PC-3 (cell line): ENCODE measurements at places on chromosomes 5 and 9. TPM values are rescaled to one million over a fixed set of nuclear protein-coding genes. Genes with fewer than 3 reads are reported as not detected.
A peak's percentile ranks its signal among the peaks of the same experiment; 100 is the strongest.

DNA sequence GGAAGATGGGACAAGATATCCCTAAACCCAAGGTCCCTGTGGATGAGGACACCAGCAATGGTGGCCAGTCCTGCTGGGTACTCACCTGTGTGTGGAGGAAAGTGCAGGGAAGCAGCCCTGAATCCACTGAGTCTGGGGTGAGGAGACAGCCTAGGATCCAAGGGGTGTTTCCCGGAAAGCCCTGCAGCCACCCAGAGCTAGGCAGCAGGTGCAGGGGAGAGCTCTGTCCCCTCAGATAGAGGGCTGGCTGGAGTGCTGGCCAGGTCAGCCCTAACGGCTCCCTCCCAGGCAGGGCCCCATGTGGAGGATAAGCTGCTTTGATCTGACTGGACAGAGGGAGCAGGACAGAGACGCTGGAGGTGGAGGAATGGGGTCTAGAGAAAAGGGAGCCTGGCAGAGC is 344.7 kb upstream of the IRX4 start:
- no peaks in the 10 kb centered on the region for H3K36me3 ChIP-seq
- H3K4me3 ChIP-seq: no peak overlapping the region
- peaks cover 15% of the 10 kb centered on the region; the same call in 1 of the 2 replicates for H3K27me3 ChIP-seq
- H3K27ac ChIP-seq: no peak overlapping the region
- no peak for DNase-seq

GRCh38 chr9:110152704-110153374 is 55.1 kb downstream of the C9orf152 start:
- H3K4me3 ChIP-seq: no peak overlapping the region
- peak; percentile 65 for DNase-seq
- H3K27ac ChIP-seq: no peak overlapping the region
- H3K4me1 ChIP-seq: 0 out of 2 replicates have a peak, but pooled peaks cover 3% of the 10 kb centered on the region
- no peaks in the 10 kb centered on the region for H3K36me3 ChIP-seq
- no peaks in the 10 kb centered on the region for H3K27me3 ChIP-seq

The SLC6A3 gene
- not detected in 2 replicates for total RNA-seq

- H3K4me1 ChIP-seq: no peaks in the 10 kb centered on the region; the same call in 1 of the 2 replicates
- H3K4me3 ChIP-seq: no peak overlapping the region
- H3K27me3 ChIP-seq: no peaks in the 10 kb centered on the region
- no peak overlapping the region for H3K27ac ChIP-seq
Observed at GRCh38 chr9:97577051-97577450, 56.1 kb downstream of the TSTD2 start.

DNA sequence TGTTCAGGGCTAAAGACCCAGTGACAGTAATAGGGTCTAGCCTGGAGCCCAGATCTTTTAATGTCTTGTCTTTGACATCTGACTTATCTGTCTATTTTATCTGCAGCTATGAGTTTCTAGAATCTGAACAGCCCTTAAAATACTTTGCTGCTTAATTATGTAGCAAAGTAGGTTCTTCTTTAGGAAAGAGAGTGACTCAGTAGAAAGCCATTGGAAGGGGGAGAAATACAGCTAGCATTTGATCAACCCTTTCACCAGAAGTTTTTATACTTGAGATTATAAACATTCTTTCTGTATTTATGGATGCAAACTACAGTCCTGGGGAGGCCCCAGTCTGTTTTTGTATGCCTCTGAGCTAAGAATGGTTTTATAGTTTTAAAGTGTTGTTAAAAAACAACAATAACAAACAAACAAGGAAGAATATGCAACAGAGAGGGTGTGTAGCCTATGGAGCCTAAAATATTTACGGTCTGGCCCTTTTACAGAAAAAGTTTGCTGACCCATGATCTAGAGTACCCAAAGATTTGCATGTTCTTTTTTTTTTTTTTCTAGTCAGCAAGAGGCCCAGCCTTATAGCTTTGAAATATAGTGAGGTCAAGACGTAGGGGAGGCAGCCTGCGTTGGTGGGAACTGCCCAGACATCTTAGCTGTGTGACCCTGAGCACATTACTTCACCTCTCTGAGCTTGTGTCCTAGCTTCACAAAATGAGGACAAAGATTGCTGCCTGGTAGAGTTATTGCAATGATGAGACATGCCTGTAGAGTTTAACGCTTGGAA is 9.7 kb downstream of the GSN start:
- H3K27me3 ChIP-seq: no peaks in the 10 kb centered on the region
- peaks cover 60% of the 10 kb centered on the region for H3K4me1 ChIP-seq
- DNase-seq: no peak
- H3K4me3 ChIP-seq: 0 out of 2 replicates have a peak overlapping the region, but pooled peaks have one; percentile 10
- H3K36me3 ChIP-seq: no peaks in the 10 kb centered on the region

- no peaks in the 10 kb centered on the region for H3K4me1 ChIP-seq
- H3K4me3 ChIP-seq: no peak overlapping the region
- H3K27me3 ChIP-seq: no peaks in the 10 kb centered on the region
- no peak for DNase-seq
Observed at GRCh38 chr5:165258197-165258771, 1752.9 kb downstream of the MAT2B start.
